ENCODE measurements at places on chromosomes 6 and 20. TPM values are rescaled to one million over a fixed set of nuclear protein-coding genes. Genes with fewer than 3 reads are reported as not detected.

The APCDD1L gene
- not detected for total RNA-seq

The RIPOR2 gene
- 38.0 TPM for total RNA-seq

The CFB gene
- total RNA-seq, result 85.6 TPM

The BNIP5 gene
- not detected for total RNA-seq

The TUBB2B gene
- total RNA-seq, result 0.59 TPM

The CALHM5 gene
- 1.9 TPM for total RNA-seq

The BPIFB1 gene
- total RNA-seq, result 263 TPM

The CRYBG1 gene
- total RNA-seq, result 27.9 TPM

The NOTCH4 gene
- total RNA-seq, result 63.6 TPM

The HS3ST5 gene
- total RNA-seq, result 0.12 TPM

The VWA7 gene
- total RNA-seq, result 4.2 TPM

The GRM1 gene
- total RNA-seq, result 0.09 TPM

GRCh38 chr20:37935435-37935834, 32.5 kb downstream of the VSTM2L start:
- H3K36me3 ChIP-seq, result no peaks in the 10 kb centered on the region
- no peaks in the 10 kb centered on the region for H3K4me1 ChIP-seq

GRCh38 chr6:36735110-36736071, 37.8 kb downstream of the RAB44 start:
- peak; percentile 71 for DNase-seq
- peaks cover 21% of the 10 kb centered on the region for H3K4me1 ChIP-seq
- peak overlapping the region; percentile 74 for H3K27ac ChIP-seq
- H3K27me3 ChIP-seq, result no peaks in the 10 kb centered on the region

DNA sequence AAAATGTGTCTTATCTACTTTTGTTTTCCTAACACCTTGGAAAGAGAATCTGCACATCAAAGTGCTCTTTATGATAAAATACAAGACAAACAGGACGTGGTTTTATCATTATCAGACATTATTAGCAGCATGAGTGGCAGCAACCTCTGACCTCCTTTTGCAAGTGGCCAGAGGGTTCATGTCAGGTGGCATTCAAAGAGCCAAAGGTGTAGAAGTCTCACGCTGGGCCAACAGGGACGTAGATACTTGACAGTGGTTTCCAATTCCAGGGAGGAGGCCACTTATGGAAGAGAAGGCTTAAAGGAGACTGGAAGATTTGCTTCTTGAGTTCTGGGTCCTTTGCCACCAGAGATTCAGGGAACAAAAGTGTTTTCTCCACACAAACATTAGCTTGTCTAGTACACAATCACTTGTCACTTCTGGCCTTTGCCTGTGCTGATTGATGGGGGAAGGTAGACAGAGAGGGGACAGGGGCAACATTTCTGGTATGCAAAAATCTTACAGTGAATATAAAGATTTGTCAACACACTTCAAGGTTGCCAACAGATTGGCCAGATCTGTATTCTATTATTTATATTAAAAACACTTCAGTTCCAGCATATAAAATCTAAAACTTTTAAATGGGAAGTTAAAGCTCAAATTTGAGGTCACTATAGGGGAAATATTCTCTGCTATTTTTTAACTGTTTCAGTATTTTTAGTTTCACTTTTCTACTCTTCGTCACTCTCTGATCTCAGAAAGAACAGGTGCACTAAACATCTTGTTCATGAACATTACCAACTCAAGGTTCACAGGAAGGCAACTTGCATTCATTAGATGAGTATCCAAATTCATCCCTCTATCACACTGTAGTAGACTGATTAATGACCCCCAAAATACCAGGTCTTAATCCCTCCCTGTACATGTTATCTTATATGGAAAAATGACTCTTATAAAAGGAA, 52.1 kb upstream of the FBXO30 start:
- no peak overlapping the region for H3K4me3 ChIP-seq
- no peak overlapping the region for H3K27ac ChIP-seq
- no peaks in the 10 kb centered on the region for H3K36me3 ChIP-seq
- no peaks in the 10 kb centered on the region for H3K27me3 ChIP-seq

- DNase-seq, result no peak
- H3K4me3 ChIP-seq, result no peak overlapping the region
- no peaks in the 10 kb centered on the region for H3K36me3 ChIP-seq
- H3K27me3 ChIP-seq, result no peaks in the 10 kb centered on the region
Observed at GRCh38 chr20:15838466-15838865, 734.8 kb downstream of the KIF16B start.

GRCh38 chr6:166366921-166367320, 15.8 kb downstream of the MPC1 start:
- H3K36me3 ChIP-seq, result peaks cover 40% of the 10 kb centered on the region
- DNase-seq, result no peak
- no peaks in the 10 kb centered on the region for H3K27me3 ChIP-seq
- H3K27ac ChIP-seq, result no peak overlapping the region
- no peak overlapping the region for H3K4me3 ChIP-seq

- no peak overlapping the region for H3K27ac ChIP-seq
- H3K4me3 ChIP-seq, result no peak overlapping the region
- peaks cover 13% of the 10 kb centered on the region for H3K4me1 ChIP-seq
- H3K36me3 ChIP-seq, result no peaks in the 10 kb centered on the region
- H3K27me3 ChIP-seq, result no peaks in the 10 kb centered on the region
Observed at GRCh38 chr6:132128424-132128823, 177.3 kb upstream of the CCN2 start.

DNA sequence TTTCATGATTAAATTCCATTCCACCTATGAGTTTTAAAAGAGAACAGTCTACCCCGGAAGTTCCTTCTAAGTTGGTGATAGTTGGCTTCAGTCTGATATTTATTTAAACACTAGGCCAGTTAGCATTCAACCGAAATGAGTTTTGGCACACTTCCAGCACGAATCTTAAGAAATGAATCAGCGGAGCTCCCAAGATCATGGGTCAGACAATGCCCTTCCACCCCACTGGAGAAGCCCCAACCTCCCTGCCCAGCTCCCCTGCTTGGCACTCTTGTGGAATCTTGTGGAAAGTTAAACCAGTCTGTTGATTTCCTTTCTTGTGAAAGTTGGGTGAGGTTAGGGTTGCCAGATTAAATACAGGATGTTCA, 64.3 kb downstream of the MKKS start:
- H3K27me3 ChIP-seq, result no peaks in the 10 kb centered on the region
- DNase-seq, result no peak
- H3K27ac ChIP-seq, result no peak overlapping the region
- H3K4me3 ChIP-seq, result no peak overlapping the region

DNA sequence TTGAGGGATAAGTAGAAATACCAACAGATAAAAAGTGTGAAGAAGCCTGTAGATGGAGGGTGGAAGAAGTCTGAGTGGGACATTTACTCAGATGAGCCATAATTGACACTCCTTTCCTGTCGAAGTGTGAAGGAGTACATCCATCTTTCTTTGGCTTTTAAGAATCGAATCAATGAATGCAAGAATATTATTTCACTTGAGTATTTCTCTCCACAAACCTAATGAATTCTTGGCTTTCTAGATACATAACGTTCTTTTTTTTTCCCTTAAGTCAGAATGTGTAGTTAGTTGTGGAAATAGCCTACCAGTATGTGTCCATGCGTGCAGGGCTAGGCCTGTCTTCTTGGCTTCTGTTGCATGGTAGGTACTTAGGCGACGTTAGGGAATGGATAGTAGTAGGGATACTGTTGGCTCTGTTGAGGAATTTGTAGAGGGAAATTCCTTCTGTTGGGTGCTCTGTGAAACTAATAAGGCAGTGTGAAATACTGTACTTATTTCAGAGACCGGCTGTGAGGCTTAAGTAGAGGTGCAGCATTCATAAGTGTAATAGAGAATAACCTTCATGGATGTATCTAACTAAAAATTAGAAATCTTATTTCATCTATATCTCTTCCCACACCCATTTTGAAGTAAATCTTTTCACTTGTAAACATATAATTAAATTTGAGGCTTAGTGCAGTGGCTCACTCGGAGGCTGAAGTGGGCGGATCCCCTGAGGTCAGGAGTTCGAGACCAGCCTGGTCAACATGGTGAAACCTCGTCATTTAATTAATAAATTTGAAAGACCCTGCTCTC, 1.5 kb downstream of the RPS18 start:
- H3K36me3 ChIP-seq, result peaks cover 54% of the 10 kb centered on the region
- H3K27me3 ChIP-seq, result no peaks in the 10 kb centered on the region
- DNase-seq, result no peak
- H3K4me3 ChIP-seq, result peak overlapping the region; percentile 83
- peaks cover 69% of the 10 kb centered on the region for H3K4me1 ChIP-seq

DNA sequence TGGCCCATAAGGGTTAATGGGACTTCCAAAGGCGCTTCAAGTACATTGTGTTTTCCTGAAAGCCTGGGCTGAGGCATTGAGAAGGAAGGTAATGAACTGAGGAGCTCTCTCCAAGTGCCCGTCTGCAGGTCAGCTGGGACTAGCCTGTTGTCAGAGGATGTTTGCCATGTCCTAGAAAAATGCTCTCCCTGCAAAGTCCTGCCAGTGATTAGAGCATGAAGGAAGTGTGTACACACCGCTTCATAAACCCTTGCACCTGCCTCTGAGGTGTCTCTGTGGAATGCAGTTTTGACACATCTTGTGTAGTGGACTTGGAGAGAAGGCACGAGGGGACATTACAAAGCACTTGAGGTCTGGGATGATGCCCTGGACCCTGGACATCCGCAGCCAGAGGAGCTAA, 506.7 kb downstream of the KIF16B start:
- H3K4me1 ChIP-seq, result peaks cover 5% of the 10 kb centered on the region
- H3K36me3 ChIP-seq, result no peaks in the 10 kb centered on the region
- no peak overlapping the region for H3K27ac ChIP-seq
- H3K27me3 ChIP-seq, result no peaks in the 10 kb centered on the region
- DNase-seq, result no peak

DNA sequence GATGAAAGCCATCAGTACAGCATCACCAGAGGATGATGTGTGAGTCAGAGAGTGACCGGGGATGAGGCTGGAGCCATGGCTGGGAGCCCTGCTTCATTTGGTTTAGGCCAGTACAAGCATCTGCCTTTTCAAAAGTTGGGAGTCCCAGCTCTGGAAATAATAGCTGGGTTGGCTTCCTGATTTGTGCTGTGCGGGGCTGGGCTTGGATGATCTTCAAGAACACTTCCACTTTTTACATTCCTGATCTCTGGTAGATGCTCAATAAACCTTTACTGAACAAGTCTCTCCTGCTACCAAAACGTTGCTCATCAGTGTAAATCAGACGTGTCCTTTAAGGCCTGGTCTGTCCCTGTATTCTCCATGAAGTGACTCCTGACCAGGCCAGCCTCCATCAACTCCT, 44.1 kb upstream of the ADGRF4 start:
- DNase-seq, result no peak
- no peak overlapping the region for H3K4me3 ChIP-seq
- no peaks in the 10 kb centered on the region for H3K36me3 ChIP-seq
- no peaks in the 10 kb centered on the region for H3K27me3 ChIP-seq
- peaks cover 9% of the 10 kb centered on the region for H3K4me1 ChIP-seq
- H3K27ac ChIP-seq, result no peak overlapping the region

DNA sequence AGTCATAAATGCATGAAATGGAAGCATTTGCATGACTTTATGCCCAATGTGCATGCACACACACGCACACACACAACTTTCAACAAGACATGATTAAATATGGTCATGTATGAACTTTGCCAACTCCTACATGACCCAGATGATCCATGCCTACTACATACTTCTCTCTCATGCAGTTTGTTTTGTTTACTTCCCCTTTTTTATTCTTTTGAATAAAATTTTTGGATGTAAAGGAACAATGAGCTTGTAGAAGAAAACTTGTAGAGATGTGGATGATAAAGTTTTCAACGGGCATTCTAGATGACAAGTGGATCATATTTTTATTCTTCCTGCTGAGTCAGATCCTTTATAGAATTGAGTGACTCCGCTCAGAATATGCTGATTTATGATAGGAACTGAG, 50.8 kb upstream of the AIG1 start:
- no peak for DNase-seq
- no peak overlapping the region for H3K27ac ChIP-seq
- H3K4me1 ChIP-seq, result no peaks in the 10 kb centered on the region
- H3K4me3 ChIP-seq, result no peak overlapping the region
- H3K27me3 ChIP-seq, result no peaks in the 10 kb centered on the region

DNA sequence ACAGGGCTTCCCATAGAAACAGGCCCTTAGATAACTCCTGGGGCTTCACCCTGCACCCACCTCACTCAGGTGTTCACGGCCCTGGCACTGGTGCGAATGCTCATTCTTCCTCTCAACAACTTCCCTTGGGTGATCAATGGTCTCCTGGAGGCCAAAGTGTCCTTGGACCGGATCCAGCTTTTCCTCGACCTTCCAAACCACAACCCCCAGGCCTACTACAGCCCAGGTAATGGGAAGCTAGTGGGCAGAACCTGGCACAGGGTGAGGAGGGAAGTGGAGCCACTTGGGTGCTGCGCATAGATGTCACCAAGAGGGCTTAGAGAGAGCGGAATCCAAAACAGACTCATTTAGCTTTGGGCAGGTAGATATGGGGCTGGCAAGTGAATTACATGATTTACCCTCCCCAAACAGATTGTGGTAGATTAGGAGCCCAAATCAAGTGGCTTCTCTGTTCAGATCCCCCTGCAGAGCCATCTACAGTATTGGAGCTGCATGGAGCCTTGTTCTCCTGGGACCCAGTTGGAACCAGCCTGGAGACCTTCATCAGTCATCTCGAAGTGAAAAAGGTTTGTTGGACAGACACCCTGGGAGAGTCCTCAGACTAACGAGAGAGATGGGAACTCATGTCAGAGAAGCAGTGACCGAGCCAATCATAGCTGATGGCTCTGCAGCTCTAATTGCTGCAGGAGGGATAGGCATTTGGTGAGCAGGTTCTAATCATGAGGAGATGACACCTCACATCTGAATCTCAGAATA, 8.5 kb downstream of the ABCC10 start:
- no peak overlapping the region for H3K4me3 ChIP-seq
- H3K27ac ChIP-seq, result no peak overlapping the region
- DNase-seq, result no peak
- no peaks in the 10 kb centered on the region for H3K27me3 ChIP-seq
- H3K4me1 ChIP-seq, result peaks cover 17% of the 10 kb centered on the region

GRCh38 chr6:150640556-150641209, 41.0 kb downstream of the PLEKHG1 start:
- no peaks in the 10 kb centered on the region for H3K27me3 ChIP-seq
- H3K4me1 ChIP-seq, result peaks cover 19% of the 10 kb centered on the region
- H3K27ac ChIP-seq, result no peak overlapping the region
- H3K36me3 ChIP-seq, result no peaks in the 10 kb centered on the region

- H3K4me1 ChIP-seq, result no peaks in the 10 kb centered on the region
- H3K27ac ChIP-seq, result no peak overlapping the region
- DNase-seq, result no peak
- no peaks in the 10 kb centered on the region for H3K36me3 ChIP-seq
Observed at GRCh38 chr20:51204794-51205193, 181.9 kb upstream of the KCNG1 start.

DNA sequence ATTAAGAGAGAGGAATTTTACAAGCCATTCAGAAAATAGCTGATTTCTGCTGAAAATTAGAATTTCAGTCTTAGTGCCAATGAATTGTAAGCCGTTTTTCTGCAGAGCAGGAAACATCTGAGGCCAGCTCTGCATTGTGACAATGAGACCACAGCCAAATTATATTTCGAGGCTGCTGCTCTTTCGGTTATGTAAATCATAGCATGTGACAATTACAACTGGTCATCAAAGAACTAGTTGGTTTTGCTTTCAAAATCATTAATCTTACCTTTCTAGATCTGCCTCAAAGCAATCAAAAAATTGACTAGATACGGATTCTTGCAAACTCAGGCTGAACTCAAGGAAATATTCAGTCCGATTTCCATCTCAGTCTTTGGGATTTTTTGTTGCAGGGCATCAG, 33.4 kb upstream of the INSM1 start:
- H3K36me3 ChIP-seq, result no peaks in the 10 kb centered on the region
- no peaks in the 10 kb centered on the region for H3K27me3 ChIP-seq
- DNase-seq, result no peak
- no peak overlapping the region for H3K27ac ChIP-seq
- no peaks in the 10 kb centered on the region for H3K4me1 ChIP-seq

- H3K27ac ChIP-seq, result peak within 1 kb of the TSS; percentile 95
- peak; percentile 79 for DNase-seq
- H3K36me3 ChIP-seq, result no peaks in the 10 kb centered on the region
- no peaks in the 10 kb centered on the region for H3K27me3 ChIP-seq
- H3K4me1 ChIP-seq, result peaks cover 32% of the 10 kb centered on the region
Observed at GRCh38 chr6:148342350-148343046, at the start of gene SASH1. Gene SASH1 (plus strand): TSS chr6:148342838. CDS start chr6:148343068, 230 bp downstream.
